ENCODE measurements at places on chromosomes 11 and 22.

- DNase-seq, result no peak
These were observed 3.1 kb upstream of the COMMD9 start for GRCh38 chr11:36292311-36292722.

GRCh38 chr11:121688055-121688491, 235.3 kb upstream of the SORL1-AS1 start:
- no peak for DNase-seq

GRCh38 chr11:72083414-72083813, 2.8 kb downstream of the LRRC51 start:
- DNase-seq, result no peak

DNA sequence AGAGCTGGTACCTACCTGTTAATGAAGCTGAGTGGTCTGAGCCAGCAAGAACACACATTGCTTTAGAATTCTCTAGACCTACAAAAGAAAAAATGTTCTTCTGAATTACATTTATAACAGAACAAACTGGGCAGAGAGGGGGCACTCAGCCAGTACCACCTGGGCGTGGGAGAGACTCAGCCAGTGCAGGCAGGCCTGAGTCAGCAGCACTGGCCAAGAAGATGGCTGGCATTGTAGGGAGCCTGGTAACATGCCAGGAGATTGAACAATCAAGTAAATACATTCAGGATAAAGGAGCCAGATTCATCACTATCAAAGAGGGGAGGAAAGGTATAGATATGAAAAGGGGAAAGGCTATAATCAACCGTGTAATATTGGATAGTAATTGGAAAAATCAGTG, 19.9 kb downstream of the SERGEF start:
- no peak for DNase-seq

DNA sequence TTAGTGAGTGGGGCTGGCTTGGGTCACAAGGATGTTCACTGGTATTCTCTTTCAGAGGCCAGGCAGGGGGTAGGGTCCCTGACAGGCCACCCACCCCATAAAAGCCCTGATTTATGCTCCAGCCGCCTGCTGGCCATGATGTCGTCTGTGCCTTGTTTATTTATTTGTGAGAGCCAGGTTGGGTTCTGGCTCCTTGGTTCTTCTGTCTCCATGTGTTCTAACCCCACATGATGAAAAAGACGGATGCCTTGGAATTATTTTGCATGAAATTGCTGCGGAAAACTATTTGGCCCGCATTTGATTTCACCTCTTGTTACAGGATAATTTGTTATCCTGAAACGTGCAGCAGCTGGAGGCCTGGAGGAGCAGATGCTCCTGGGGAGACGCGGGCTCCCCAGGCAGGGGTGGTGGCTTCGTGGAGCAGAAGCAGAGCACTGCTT, 46.3 kb upstream of the WNT11 start:
- DNase-seq, result no peak

GRCh38 chr11:114564831-114565230, 5.2 kb upstream of the NXPE1 start:
- DNase-seq, result no peak

DNA sequence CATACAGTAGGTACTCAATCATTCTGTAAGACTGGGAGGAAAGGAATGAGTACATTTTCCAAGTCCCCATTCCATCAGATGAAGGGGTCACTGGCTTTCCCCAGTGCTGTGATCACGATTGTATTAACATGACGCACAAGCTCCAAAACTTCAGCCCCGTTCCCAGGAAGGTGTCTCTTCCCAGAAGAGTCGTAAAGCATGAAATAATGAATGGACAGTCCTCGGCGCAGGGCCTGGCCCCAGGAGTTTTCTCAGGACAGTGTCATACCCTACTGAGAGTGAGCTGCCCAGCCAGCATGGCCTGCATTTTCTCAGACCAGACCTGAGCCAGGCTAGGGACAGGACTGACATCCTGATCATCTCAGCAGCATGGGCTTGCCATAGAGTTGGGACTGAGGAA, 80.7 kb downstream of the PARVA start:
- no peak for DNase-seq
